ENCODE measurements at places on chromosomes 7 and 10.

- no peak for DNase-seq
Observed at GRCh38 chr7:72187179-72187578, 225.0 kb downstream of the CALN1 start.

DNA sequence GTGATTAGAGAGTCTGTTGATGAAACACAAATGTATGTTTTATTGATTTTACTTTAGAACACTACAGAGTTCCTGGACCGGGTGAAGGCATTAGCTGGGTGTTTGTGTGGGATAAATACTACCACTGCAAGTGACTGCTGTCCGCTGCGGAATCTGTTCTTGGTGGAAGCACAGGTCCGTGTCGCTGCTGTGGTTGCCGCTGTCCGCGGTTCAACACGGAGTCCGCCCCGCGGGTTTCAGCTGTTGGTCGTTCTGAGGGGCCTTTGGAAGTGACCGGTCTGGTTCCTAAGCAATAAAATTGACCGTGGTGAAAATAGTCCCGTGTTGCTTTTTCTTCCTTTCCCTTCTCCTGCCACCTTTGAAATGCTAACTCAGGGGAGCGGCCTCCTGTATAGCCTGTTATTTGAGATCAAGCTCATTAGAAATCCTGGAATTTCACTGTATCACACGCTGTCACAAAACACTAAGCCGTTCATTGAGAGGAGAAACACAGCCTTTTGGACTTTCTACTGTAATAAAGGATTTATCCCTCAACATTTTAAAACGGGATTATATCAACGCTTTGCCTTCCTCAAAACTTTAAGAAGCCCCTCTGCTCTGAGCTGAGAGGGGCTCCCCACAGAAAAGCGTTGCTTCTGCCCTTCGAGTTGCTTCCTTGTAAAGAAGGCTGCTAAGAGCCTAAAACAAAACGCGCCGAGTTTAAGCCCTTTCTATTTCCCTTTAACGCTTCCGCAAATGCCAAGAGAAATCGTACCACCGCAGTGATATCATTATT is 2.6 kb downstream of the NKX6-2 start:
- no peak for DNase-seq

- DNase-seq = no peak
Observed at GRCh38 chr10:79128923-79129305, 60.1 kb downstream of the ZMIZ1 start.

GRCh38 chr10:109838592-109839244 is 84.6 kb downstream of the XPNPEP1 start:
- no peak for DNase-seq

DNA sequence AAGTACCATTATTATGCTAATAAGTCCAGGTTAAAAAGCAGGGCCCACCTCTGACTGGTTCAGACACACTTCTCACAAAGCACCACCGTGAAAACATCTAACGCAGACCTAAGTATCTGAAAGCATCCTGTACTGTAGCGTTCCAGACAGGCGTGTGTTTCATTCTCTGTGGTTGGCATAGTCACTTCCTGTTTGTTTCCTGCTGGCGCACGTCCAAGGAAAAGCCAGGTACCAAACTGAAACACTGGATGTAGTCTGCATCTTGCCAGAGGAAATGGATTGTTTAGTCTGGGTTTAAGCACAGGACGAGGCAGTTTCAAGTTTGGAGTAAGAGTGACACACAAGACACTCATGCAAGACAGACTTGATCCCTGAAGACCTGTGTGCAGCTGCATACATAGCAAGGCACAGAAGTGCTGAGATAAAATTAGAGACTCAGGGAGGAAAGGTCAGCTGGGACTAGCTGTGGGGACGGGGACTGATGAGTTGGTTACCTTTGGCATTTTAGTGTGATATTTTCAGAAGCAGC is 23.3 kb downstream of the BPGM start:
- peak; percentile 84 for DNase-seq

DNA sequence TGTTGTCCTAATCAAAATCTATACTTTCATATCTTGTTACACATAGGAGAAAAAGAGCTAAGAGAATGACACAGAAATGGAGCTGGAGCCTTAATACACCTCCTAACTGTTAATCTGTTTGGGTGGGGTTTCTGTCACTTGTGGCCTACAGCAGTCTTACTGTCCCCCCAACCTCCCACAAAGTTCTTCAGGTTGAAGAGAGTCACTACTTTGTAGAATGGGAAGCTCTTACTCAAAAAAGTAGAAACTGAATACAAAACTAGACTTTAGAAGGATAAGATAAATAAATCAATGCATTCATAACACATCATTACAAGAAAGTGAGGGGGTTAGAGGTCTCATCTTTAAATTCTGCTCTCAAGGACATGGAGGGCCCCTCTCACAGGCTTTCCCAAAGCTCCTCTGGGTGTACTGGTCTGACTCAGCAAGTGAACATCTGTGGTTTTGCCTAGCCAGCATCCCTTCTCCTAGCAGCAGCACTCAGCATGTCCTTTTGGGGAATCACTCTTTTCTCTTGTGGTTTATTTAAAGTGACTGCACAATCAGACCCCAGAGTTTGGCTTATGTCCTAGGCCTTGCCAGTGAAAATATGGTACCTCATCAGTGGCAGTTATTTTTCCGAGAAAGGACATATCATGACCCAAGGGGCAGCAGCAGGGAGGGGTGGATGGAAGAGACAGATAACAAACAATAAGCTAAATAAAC is 2.0 kb upstream of the BLVRA start:
- DNase-seq = no peak

DNA sequence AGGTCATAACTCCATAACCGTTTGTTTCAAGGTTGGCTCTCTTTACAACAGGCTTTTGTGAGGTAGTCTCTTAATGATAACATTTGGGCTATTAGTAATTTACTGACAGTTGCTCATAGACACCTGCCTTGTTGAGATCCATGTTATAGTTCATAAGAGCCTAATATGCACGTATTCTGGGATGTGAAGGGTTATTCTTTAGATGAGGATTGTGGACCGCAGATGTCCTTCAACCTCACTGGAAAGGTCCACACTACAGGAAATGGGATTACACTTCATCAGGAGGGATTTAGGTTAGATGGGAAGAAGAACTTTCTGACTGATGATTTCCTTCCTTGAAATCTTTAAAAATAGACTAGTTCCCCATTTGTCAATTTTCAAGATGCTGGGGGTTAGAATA is 62.8 kb downstream of the SAMD9 start:
- DNase-seq = no peak

DNA sequence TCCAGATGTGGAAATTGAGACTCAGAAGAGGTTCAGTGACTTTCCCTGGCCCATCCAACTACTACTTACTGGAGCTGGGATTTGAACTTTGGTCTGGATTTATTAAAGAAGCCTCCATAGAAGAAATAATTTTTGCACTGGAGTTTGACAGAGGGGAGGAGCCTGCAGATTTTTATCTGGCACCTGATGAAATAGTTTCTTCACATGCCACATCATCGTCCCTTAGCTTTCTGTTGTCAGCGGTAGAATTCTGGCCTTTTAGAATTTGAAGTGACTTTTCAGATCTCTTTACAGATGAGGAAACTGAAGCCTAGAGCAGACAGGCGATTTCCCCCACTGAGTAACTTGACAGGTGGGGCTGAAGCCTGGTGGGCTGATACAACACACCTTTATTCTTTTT is 233.5 kb downstream of the LRMDA start:
- no peak for DNase-seq

- DNase-seq = no peak
Observed at GRCh38 chr10:132168571-132169030, 18.1 kb upstream of the DPYSL4 start.

GRCh38 chr10:29702273-29703164 is 67.7 kb upstream of the SVIL start:
- no peak for DNase-seq

Data from activated T-cell treated with anti-CD3 and anti-CD28 coated beads, Interleukin-2, amount 50 U/mL, for 1 hour (primary cell).